ENCODE measurements at places on chromosomes 1 and 21. TPM values are rescaled to one million over a fixed set of nuclear protein-coding genes. Genes with fewer than 3 reads are reported as not detected.

- DNase-seq, result no peak
- H3K4me3 ChIP-seq, result no peak overlapping the region
- H3K27ac ChIP-seq, result no peak overlapping the region
- H3K4me1 ChIP-seq, result no peaks in the 10 kb centered on the region
Measured at GRCh38 chr1:17998889-17999288, 108.7 kb upstream of the IGSF21 start.

- no peak for DNase-seq
- H3K36me3 ChIP-seq, result no peaks in the 10 kb centered on the region
- peaks cover 4% of the 10 kb centered on the region for H3K4me1 ChIP-seq
- no peaks in the 10 kb centered on the region for H3K27me3 ChIP-seq
- no peak overlapping the region for H3K27ac ChIP-seq
Measured at GRCh38 chr1:53372501-53372951, 44.7 kb upstream of the LRP8 start.

- no peak overlapping the region for H3K4me3 ChIP-seq
- no peak for DNase-seq
- peaks cover 3% of the 10 kb centered on the region for H3K27me3 ChIP-seq
Measured at GRCh38 chr21:41180752-41181151, 12.8 kb downstream of the BACE2 start.

DNA sequence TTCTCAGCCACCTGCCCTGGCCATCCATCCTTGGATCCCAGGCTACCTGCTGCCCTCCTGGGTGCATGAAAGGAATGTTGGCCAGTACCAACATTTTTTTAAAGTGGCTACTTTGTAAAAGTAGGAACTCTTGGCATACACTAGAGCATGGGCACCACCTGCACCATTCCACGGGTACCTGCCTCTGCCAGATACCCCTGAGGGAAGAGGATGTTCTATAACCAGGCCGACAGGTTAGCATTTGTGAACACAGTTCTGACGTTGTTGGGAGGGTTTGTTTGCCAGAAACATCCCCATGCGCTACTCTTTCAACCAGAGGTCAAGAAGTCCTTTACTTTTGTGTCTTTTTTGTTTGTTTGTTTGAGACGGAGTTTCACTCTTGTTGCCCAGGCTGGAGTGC, 43.0 kb downstream of the EVA1C start:
- H3K4me1 ChIP-seq, result no peaks in the 10 kb centered on the region
- H3K4me3 ChIP-seq, result no peak overlapping the region
- H3K27me3 ChIP-seq, result no peaks in the 10 kb centered on the region
- H3K27ac ChIP-seq, result no peak overlapping the region

DNA sequence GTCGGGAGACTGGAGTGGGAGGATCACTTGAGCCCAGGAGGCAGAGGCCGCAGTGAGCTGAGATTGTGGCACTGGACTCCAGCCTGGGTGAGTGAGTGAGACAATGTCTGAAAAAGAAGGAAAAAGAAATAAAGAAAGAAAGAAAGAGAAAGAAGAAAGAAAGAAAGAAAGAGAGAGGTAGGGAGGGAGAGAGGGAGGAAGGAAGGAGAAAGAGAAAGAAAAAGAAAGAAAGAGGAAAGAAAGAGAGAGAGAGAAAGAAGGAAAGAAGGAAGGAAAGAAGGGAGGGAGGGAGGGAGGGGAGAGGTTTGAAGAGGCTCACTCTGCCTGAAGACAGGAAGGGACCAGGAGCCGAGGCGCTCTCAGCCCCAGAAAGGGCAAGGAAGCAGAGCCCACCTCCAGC, 4.8 kb upstream of the TCP10L start:
- H3K27me3 ChIP-seq, result no peaks in the 10 kb centered on the region
- no peaks in the 10 kb centered on the region for H3K4me1 ChIP-seq
- H3K27ac ChIP-seq, result no peak overlapping the region
- no peak for DNase-seq

The OR2M5 gene
- not detected for total RNA-seq

The LRRC71 gene
- not detected for total RNA-seq

The UBQLN4 gene
- 10.4 TPM for total RNA-seq

The SCYL3 gene
- 13.5 TPM for total RNA-seq

The SLAMF9 gene
- total RNA-seq, result 0.09 TPM
